COR-L47 (cell line): ENCODE measurements at places on chromosomes 3 and 15.
A peak's percentile ranks its signal among the peaks of the same experiment; 100 is the strongest.

DNA sequence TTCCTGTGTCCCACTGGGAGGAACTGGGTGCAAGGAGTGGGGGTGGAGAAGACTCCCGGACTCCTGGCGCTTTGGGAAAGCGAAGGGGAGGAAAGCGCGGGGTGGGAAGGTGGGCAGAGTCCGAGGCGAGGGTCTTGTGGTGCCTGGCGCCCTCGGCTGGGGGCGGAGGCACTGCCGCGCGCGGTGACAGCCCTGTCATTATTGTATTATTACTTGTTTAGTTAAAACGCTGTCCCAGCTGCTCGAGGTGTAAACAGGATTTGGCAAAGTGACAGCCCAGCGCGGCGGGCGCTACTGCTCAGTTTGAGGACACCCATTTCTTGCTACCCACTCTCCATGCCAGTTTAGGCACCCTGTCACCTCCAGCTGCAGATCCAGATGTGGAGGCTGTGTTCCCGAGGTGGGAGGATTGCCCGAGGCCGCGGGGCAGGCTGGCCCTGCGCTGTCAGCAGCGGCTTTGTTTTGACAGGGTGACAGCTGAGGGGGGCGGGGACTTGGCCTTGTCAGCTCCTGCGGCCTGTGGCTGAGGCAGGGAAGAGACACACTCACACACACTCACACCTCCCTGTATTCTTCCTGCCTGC, 1.0 kb downstream of the KAT2B start:
- DNase-seq: peak; percentile 49

- DNase-seq: no peak
These were observed 3.6 kb upstream of the LIMD1 start for GRCh38 chr3:45590822-45591546.

GRCh38 chr15:49124371-49124770, 31.0 kb downstream of the COPS2 start:
- no peak for DNase-seq

GRCh38 chr3:124928333-124929202, 6.0 kb downstream of the MUC13 start:
- DNase-seq: peak; percentile 70

DNA sequence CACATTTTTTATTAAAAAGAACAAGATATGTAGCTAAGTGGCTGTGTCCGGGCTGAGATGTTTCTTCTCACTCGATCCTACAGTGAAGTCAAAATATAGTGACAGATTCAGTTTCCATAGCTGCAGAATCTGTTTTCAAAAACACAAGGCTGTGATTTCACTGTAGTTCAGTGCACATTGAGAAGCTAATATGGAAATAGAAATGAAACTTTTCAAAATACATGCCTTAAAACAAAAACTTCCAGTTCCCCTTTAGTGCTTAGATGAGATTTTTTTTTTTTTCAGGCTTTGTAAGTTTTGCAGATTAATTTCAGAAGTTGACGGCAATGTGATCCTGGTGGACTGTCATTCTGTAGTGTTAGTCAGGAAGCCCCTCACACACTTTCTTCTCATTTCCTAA, 23.8 kb upstream of the TRAK1 start:
- DNase-seq: no peak

GRCh38 chr3:143099690-143100089, 19.9 kb upstream of the CHST2 start:
- no peak for DNase-seq

DNA sequence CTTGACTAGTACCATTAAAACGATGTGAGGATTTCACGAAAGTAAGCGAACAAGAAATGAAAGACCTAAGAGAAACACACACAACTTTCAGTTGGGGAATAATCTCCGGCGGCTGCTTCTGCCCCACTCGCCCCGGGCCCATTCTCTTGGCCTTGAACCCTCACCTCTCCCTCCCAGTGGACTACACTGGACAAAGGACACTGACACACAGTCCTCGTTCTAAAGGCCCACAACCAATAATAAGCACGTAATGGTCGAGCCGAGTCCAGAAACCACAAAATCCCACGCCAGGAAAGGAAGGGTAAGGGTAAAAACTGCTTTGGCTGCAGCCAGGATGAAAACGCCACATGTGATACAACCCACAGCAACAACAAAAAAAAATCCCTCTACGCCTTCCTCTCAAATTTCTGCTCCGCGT, 469 bp downstream of the ZNF770 start:
- DNase-seq: no peak

- DNase-seq: no peak
These were observed 44.0 kb upstream of the ETV5 start for GRCh38 chr3:186152889-186153292.

DNA sequence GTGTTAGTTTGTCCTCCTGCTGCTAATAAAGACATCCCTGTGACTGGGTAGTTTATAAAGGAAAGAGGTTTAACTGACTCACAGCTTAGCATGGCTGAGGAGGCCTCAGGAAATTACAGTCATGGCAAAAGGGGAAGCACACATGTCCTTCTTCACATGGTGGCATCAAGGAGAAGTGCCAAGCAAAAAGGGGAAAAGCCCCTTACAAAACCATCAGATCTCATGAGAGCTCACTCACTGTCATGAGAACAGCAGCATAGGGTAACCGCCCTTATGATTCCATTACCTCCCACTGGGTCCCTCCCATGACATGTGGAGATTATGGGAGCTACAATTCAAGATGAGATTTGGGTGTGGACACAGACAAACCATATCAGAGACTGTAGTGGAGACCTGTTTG, 27.0 kb downstream of the TM2D3 start:
- DNase-seq: no peak

GRCh38 chr3:89362496-89362895, 255.1 kb downstream of the EPHA3 start:
- no peak for DNase-seq

DNA sequence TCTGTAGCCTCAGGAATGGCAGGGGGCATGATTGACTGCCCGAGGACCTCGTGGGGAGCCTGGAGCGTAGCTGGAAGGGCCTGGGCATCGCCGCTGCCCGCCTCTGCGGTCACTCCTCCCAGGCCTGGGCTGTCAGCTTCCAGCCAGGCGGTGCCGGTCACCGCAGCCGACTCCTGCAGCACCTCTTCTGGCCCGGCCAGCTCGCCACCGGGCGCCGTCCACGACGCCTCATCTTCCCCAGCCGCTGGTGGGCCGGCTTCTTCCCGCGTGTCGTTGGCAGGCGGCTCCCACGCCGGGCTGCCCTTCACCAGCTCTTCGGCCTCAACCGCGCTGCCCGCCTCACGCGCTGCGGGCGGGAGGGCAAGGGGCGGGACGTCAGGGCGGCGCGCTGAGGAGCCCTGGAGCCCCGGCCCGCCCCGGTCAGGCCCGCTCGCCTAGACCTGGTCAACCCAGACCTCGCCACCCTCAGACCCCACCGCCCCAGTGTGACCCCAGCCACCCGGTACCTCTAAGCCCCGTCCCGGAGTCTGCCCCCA, 1.0 kb downstream of the CSPG5 start:
- no peak for DNase-seq

- no peak for DNase-seq
These were observed 11.4 kb upstream of the ATP2B2 start for GRCh38 chr3:10516544-10517452.

GRCh38 chr3:159739969-159740368, 248.7 kb upstream of the IL12A start:
- DNase-seq: no peak

DNA sequence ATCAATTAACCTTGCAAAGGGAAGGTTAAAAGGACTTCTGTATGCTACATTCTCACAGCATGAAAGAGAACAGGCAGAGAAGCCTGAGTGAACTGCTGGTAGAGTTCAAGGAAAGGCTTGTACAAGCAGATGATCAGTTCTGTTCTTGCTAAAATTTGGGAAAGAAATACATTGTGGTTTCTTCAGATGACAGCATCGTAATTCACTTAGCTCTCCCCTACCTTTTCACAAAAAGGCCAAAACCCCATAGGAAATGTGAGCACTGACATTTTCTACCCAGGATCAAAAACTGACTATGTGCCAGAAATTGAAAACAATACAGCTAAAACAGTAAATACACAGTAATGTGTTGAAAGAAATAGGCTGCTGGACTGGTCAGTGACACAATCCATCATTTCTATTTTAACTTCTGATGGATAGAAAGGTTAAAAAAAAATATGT, 216.4 kb downstream of the DPH6 start:
- no peak for DNase-seq

- DNase-seq: no peak
These were observed 23.5 kb downstream of the NR1D2 start for GRCh38 chr3:23968463-23969184.

DNA sequence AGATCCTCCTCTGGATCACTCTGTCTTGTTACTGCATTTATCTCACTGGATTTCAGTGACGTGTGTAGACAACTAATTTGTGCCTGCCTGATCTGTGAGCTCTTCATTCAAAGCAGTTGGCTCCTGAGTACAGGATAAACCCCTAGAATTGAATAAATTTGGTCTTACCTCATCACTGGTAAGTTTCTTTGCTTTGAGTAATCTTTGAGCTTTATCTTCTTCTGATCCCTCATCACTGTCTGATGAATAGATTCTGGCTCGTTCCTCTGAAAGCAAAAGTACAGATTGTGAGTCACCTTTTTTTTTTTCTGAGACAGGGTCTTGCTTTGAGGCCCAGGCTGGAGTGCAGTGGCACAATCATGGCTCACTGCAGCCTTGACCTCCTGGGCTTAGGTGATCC, 24.5 kb downstream of the LEO1 start:
- no peak for DNase-seq

- no peak for DNase-seq
These were observed 14.1 kb upstream of the CCR8 start for GRCh38 chr3:39315420-39315819.

- DNase-seq: no peak
These were observed 982.7 kb downstream of the SQOR start for GRCh38 chr15:46617507-46617906.

- no peak for DNase-seq
These were observed 218.6 kb downstream of the MTHFS start for GRCh38 chr15:79678032-79678701.

- DNase-seq: no peak
These were observed 759.4 kb downstream of the ROBO2 start for GRCh38 chr3:77799278-77799677.

DNA sequence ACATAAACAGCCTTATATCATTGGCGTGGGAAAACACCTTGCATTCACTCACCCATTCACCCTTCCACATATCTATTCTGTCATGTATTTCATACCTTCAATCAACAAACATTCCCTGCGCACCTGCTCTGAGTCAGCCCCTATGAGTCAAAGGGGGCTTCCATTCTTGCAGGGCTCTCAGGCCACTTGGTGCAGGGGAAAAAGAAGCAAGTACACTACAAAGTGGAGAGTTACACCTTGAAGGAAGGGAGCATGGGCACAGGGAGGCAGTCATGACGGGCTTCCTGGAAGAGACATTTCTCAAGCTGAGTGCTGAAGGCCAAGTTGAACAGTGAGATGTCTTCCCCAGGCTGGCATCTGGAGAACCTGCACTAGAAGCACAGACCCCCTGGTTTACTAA, 4.6 kb upstream of the AMOTL2 start:
- DNase-seq: no peak

GRCh38 chr3:171157286-171157685, 130.8 kb upstream of the SLC2A2 start:
- no peak for DNase-seq

GRCh38 chr3:45756055-45756454, 40.3 kb downstream of the SLC6A20 start:
- DNase-seq: no peak

DNA sequence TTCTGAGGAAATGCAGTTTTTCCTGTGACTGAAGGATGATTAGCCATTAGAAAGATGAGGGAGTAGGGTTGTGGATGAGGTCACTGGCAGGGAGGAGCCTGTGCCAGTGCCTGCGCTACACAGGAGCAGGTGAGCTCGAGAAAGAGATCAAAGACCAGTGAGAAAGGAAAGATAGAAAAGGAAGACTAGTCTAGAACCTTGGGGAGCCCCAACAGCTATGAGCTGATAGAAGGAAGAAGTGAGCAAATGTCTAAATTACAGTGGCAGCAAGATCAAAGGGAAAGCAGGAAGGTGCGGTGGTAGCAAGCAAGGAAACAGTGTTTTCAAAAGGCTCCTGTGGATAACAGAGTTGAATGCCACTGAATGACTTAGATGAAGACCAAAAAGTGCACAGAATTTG, 39.6 kb downstream of the LNP1 start:
- no peak for DNase-seq

DNA sequence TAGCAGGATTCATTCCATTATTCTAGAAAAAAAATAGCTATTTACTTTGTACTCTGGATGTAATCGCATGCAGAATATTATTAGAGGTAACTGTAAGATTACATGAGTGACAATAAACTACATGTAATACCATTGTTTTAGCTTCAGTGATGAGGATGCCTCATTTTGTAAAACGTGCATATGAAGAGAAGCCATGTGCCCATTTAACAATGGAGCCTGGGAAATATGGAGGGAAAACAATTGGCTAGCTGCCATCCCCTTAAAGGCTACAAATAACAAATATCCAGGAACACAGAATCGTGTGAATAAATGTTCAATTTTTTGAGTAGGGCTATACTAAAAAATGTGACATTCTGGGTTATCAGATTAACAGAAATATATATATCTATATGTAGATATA, 151.1 kb downstream of the SAMMSON start:
- no peak for DNase-seq

DNA sequence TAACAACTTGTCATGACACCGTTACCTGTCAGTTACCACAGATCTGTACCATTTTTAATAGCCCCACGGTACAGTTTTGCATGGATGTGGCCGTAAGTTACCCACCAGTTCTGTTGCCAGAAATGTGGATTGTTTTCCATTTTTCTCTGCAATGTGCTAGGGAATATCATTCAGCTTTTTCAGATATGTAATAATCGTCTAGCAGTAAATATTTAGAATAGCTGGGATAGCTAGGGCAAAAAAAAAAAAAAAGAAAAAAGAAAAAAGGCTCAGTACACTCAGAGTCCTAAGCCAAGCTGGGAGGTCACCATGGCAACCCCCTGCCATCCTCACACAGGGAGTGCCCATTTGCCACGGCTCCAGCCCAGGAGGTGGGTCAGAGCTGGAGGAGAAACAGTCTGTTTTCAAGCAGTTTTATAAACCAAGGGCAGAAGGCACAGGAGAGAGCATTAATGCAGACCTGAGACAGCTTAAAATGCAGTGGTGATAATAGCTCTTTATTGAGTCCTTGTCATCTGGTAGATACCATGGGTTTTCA, 25.2 kb downstream of the PAQR5 start:
- peak; percentile 26 for DNase-seq

- no peak for DNase-seq
These were observed 3.1 kb downstream of the C3orf20 start for GRCh38 chr3:14678015-14678503.

- no peak for DNase-seq
These were observed 221.9 kb upstream of the LYSMD4 start for GRCh38 chr15:99955181-99955525.

DNA sequence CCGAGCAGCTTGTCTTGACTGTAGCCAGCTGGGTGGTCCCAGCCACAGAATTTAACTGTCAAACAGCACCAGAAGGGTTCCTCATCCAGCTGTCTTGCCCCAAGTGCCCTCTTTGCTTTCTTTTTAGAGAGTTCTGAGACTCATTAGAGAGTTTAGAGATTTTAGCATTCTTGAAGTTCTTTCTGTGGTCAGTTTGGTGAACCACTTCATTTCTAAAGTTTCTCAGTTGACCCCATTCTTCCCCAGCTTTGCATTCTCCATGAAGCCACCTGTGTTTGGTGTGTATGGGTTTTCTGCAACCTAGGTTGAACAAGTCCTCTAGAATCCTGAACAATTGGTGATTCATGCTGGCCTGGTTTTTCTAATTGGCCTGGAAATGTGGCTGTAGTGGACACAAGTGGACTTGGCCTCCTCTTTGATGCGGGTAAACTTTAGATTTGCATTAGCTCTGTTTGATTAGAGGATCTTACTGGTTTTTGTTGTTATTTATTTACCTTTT, 33.7 kb downstream of the FLNB start:
- DNase-seq: no peak
